ENCODE measurements at places on chromosomes 1 and 21.

DNA sequence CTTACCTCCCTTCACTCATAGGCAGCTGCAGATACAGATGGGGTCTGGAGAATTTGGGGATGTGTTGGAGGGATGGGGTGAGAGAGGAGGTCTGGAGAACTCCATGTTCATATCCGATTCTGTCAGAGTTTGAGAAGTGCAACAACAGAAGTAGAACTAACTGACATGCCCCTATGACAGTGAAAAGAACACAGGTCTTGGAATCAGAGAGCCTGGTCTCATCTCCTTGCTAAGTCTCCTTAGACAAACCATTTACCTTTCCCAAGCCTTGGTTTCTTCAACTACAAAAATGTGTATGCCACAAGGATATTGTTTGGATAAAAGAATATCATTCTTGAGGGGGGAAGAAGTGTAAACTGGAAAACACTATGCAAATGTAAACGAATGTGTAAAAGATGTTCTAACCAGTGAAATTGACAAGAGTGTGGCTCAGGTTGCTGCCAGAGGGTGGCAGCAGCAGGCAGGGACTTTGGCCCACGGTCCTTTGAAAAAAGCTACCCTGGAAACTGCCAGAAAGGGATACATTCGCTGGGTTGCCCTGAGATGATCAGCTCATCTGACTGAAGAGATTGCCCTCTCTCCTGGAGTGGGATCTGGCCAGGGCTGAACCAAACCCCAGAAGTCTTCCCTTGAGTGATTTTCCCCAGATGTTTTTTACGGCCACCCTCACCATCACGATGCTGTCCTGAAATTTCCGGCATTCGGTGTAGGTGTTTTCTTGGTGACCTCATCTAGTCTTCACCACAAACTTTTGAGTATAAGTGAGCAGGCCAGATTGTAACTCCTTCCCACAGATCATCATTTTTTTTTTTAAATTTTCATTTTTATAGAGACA is 17.0 kb upstream of the CD2 start:
- peak; percentile 22 for DNase-seq

GRCh38 chr1:190583862-190584261 is 106.2 kb upstream of the BRINP3 start:
- DNase-seq: no peak

DNA sequence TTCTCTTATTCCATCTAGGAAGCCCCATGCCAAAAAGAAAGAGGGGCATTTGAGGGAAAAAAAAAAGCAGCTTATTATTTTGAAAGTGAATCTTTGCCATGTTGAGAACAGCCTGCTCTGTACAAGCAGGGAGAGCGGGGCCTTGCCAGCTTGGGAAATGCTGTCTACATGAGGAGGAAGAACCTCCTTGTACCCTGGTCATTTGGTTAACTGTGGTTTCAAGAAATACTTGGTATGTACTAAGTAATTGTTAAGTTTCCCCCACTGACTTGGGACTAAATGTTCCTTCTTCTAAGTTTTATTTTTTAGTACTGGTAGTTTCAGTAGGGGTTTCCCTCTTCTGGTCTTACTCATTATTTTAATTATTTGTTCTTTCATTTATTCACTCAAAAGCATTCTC is 144.1 kb upstream of the HOOK1 start:
- no peak for DNase-seq

DNA sequence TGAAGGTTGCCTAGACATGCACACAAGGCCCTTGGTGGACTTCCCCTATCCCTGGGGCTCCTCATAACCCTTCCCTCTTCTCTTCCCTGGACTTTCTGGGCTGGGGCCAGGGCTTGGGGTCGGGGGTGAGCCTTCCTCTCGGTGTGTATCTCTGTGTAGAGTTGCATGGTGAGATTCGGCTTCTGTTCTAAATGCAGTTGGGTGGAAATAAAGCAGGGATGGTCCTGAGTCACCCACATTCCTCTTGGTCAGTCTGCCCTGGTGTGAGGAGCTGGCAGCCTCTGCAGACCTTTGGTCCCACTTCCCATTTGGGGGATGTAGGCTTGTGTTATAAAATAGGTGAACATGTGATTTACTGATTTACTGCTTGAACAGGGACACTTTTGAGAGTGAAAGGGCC is 38.0 kb downstream of the ADARB1 start:
- no peak for DNase-seq

DNA sequence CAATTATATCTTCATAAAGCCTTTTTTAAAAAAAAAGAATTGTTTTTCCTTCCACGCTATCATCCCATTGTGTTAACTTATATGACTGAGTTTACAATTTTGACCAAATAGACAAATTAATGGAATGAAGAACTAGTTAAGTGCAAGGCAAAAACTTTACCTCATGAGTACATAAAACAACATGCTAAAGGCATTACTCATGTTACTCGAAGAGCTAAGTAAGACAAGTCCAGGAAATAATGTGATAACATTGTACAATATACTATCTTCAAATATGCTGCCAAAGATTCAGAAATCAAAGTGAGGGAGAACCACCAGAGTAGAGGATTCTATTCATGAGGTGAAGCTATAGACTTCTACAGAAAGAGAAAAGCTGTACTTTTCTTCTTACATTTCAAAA is 24.2 kb upstream of the DYNLT5 start:
- DNase-seq: no peak

DNA sequence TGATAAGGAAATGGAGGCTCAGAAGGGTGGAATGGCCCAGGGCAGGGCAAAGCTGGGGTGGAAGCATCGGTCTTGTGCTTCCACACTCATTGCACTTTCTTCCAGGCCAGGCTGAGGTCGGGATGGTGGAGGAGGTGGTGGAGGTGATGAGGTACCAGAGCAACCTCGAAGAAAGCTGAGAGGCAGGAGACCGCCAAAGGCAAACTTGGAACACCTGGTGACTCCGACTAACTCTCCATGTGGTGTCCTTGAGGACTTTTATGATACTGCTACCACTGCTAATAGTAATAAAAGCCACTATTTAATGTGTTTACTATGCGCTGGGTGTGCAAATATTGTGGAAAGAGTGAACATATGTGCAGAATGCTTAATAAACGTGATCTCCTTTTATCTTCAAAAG is 16.9 kb upstream of the BTG2 start:
- no peak for DNase-seq

GRCh38 chr1:23581219-23581618 is 21.9 kb upstream of the ID3 start:
- DNase-seq: no peak

- no peak for DNase-seq
Measured at GRCh38 chr1:6073480-6074053, 27.9 kb downstream of the KCNAB2 start.

GRCh38 chr1:200252531-200252930 is 157.3 kb downstream of the ZNF281 start:
- DNase-seq: no peak

- no peak for DNase-seq
Measured at GRCh38 chr1:209527372-209527771, 56.1 kb upstream of the CAMK1G start.

- no peak for DNase-seq
Measured at GRCh38 chr1:242828828-242829227, 304.3 kb upstream of the PLD5 start.

- no peak for DNase-seq
Measured at GRCh38 chr1:64755361-64755760, 10.5 kb downstream of the RAVER2 start.

DNA sequence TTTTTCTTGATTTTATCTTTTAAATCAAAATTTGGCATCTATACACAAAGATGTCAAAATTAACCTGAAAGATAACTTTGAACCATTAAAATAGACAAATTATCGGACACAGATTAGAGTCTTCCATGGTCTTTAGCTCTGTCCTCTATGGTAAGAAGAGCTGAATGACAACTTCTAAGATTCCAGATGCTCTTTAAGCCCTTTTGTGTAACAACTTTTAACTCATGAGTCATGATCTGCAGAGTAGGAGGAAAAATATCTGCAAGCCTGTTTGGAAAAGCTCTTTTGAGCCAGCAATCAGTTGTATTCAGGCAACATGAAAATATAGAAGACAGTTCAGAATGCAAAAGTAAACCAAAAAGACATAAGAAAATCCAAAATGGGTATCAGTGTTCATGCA is 37.8 kb downstream of the TTC13 start:
- no peak for DNase-seq

DNA sequence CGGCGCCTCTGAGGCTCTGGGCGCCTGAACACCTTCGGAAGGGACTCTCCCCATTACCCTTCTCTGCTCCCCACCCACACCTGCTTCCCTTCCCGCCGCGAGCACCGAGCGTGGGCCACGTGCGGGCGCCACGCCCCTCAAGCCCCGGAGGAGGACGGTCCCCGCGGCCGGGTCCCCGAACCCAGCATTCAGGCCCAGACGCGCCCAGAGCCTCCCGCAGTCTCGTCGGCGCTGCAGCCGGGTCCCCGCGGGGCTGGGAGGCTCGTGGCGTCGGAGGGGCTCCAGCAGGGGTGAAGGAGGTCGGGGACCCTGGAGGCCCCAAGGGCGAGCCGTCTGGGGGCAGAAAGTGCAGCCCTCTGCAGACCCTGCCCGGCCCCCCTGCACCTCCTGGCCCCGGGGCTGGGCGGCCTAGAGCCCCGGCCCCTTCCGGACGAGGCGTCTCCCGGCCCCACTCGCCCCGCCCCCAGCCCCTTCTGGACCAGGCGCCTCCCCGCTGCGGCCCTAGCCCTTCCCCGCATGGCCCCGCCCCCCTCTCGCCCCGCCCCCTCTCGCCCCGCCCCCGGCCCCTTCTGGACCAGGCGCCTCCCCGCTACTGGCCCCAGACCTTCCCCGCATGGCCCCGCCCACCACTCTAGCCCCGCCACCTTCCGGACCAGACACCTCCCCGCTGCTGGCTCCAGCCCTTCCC is 378 bp upstream of the SMIM1 start:
- peak; percentile 86 for DNase-seq

- DNase-seq: no peak
Measured at GRCh38 chr1:150574260-150575071, 4.9 kb downstream of the MCL1 start.

DNA sequence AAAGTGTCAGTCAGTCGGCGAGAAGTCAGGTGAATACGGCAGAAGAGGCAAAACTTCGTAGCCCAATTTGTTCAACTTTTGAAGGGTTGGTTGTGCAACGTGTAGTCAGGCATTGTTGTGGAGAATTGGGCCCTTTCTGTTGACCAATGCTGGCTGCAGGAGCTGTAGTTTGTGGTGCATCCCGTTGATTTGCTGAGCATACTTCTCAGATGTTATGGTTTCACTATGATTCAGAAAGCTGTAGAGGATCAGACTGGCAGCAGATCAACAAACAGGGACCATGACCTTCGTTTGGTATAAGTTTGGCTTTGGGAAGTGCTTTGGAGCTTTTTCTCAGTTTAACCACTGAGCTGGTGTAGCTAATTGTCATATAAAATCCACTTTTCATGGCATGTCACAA is 190.2 kb upstream of the ADAMTS5 start:
- DNase-seq: no peak

GRCh38 chr1:16905110-16905867 is 9.5 kb downstream of the RNU1-2 start:
- no peak for DNase-seq

DNA sequence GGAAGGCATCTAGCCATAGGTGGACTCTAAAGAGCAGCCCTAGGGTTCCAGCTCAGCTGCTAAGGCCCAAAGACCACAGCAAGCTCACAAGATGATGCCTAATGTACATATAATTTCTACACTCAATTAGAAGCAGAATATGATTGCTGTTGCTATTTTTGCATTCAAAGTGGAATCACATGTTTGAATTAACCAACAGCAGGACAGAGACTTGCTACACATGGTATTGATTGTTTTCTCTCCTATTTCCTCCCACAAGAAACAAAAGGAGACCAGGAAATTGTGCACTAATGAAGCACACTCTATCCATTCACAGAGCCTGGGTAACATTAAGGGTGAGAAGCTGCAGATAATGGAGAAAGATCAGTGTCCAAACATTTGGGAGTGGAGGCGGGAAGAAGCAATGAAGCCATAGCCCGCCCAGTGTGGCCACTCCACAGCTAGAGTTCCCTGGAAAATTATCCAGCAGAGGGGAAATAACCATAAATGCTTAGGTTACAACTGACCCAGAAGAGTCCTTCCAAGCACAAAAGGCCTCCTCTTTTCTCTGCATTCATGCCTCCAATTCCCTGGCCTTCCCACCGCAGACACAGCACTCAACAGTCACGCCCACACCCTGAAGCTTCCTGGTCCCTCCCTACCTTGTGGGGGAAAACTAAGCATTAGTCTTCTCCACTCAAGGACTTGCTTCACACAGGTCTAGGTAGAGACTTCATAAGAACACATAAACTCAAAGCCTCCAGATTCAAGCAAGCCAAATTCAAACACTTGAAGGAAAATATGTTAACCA is 7.5 kb downstream of the CNN3 start:
- no peak for DNase-seq

DNA sequence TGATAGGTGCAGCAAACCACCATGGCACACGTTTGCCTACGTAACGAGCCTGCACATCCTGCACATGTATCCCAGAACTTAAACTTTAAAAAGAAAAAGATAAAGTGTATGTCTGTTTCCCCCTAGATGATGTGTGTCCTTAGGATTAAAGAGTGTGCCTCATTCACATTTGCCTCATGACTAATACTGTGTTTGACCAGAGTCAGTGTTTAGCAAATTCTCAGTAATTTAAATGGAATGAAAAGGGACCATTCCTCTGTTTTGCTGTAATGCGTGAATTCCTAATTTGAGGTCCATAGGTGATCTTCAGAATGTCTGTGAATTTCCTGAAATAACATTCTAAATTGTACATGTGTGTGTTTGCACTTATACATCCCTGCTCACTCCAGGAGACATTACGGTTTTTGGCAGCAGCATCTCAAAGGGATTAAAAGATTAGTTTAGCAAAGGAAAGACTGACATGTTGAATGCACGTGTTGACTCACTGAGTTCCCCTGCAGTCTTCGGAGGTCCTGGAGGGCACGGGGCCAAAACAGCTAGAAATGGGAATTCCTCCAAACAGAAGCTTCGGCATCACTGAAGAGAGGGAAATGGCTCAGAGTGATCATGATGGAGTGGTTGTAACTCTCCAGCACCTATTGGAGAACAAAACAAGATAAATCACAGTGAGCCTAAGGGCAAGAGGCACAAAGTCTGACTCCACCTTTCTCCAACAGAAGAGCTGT is 19.1 kb upstream of the SLC35F3 start:
- DNase-seq: no peak

DNA sequence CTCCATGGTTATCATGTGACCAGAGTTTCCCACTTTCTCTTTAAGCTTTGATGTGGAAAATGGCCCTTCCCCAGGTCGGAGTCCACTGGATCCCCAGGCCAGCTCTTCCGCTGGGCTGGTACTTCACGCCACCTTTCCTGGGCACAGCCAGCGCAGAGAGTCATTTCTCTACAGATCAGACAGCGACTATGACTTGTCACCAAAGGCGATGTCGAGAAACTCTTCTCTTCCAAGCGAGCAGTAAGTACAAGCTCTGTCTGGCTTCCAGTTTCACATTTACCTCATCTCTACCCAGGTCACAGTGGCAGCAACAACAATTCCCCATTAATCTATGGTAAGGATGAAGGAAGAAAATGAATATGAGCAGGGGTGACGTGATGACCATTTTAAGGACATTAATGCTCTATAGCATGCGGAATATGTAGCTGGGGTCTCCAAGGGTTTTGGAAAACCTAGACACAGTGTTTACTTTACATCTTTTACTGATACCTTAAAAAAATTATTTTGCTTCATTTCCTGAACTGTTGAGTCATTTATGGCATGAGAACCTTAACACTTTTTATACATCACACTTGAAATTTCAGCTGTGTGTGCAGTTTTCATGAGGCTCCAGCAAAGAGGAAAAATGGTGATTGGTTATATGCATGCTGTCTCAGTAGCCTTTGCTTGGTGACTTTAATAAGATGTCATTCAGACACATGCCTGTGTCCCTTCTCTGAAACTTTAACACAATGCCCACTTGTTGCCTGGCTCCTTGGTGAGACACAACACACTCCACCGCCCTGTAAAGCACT is 286.3 kb upstream of the SGIP1 start:
- no peak for DNase-seq
